ENCODE measurements at places on chromosomes 1 and 21.

DNA sequence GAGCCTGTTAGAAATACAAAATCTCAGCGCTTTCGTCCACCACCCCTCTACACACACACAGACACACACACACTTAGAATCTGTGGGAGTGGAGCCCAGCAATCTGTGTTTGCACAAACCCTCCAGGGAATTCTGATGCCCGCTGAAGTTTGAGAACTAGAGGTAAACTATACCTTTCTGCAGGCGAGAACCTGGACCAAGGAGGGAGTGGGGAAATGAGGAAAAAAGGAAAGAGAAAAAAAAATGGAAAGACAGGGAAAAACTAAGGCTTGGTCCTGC, 468 bp upstream of the NIBAN1 start:
- DNase-seq, result no peak

DNA sequence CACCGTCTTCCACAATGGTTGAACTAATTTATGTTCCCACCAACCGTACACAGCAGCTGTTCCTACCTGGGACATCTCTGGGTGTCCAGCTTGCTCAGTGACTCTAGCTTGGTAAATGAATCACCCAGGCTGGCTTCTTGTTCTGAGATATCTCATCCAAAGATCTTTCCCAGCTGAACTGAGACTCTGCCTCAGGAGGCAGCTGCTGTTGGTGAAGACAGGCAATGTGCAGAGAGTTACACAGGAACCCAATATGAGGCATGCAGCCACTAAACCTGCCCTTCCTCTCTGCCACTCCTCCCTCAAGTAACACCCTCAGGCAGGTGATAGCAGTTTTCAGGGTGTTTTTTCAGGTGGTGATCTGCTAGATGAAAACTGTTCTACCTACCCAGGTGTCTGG, 14.0 kb upstream of the FOXO6 start:
- DNase-seq, result no peak

- peak; percentile 70 for DNase-seq
Observed at GRCh38 chr1:236451796-236452373, 57.8 kb downstream of the EDARADD start.

GRCh38 chr1:230278376-230278775, 147.8 kb downstream of the PGBD5 start:
- no peak for DNase-seq
